ENCODE measurements at places on chromosomes 5 and 9.

- no peak for DNase-seq
Observed at GRCh38 chr5:143871672-143872071, 59.7 kb downstream of the HMHB1 start.

DNA sequence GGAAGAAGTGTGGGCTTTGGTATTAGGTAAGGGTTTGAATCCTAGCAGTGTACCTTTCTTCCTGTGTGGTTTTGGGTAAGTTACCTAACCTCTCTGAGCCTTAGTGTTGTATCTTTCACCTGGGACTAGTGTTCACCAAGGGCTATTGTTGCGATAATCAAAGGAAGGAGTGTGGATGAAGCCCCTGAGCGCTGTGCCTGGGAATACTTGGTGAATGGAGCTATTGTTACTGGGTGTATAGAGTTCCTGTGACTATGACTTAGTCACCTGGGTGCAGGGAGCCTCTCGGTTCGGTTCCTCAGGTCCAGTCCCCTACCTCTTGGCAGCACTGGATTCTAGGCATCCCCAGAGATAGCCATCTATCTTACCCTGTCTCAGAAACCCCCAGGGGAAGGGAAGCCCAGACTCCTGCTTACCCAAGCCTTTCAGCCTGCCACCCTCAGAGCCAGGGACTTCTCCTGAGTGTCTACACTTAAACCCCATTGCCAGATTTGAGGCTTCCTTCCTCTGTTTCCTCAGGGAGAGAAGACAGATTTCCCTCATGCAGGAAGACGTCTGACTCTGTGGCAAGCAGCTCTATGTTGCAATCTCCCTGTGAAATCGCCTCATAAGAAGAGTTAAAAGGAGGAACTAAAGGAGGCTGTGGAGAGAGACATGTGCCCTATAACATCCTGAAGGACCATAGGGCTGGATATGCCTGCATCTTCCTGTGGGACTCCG lies 181.0 kb upstream of the PITX1 start:
- peak; percentile 34 for DNase-seq

GRCh38 chr5:14272548-14273205 lies 129.5 kb downstream of the TRIO start:
- no peak for DNase-seq

DNA sequence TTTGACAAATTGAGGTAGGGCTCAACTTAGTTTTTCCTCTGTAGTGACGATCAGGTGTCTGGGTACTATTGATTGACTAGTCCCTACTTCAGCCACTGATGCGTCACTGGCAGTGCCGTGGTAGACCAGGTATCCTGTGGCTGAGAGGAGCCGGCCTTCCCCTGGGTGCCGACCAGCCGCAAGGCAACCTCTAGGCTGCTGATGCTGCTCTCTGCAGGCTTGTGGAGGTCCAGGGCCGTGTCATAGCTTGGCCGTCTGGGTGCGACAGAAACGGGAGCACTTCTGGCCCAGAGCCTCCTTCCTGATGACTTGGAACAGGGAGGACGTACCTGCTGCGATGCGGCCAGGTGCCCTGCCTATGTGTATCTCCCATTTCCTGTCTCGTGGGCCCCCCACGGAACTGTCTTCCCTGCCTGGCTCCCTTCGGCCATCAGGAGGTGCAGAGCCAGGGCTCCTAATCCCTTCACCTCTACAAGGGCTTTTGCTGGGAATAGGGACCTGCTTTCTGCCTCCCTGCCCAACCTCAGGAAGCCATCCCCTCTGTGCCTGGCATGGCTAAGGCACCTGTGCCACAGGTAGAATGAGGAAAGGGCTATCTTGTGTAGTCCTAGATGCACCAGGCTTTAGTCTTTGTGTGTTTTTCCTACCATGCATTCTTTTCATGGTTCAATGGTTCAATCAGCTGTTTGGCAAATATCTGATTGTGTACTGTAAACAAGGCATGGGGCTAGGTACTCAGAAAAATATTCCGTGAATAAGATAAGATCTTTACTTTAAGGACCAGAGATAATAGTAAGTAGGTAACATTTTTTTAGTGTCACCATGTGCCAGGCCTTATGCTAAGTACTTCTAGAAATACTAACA lies 44.6 kb downstream of the MVB12B start:
- DNase-seq, result no peak

DNA sequence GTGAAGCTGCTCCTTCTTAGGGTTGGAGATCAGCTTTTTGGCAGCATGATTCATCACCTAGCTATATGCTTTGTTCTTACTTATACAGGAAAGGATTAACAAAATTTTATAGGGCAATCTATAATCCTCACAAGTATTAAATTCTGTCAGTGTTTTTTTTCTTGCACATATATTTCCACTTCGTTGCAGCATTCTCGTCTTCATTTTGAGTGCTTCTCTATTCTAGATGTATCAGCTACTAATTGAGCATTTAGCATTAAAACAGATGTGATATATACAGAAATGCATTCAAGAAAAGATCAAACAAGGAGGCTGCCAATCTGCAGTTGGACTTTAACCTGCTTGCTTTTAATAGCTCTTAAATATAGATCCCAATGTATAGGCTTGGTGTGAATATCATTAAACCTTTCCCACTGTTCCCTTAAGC lies 3.6 kb upstream of the CTXN3 start:
- DNase-seq, result no peak

GRCh38 chr5:77239126-77239741 lies 28.8 kb downstream of the PDE8B start:
- DNase-seq, result peak; percentile 19

DNA sequence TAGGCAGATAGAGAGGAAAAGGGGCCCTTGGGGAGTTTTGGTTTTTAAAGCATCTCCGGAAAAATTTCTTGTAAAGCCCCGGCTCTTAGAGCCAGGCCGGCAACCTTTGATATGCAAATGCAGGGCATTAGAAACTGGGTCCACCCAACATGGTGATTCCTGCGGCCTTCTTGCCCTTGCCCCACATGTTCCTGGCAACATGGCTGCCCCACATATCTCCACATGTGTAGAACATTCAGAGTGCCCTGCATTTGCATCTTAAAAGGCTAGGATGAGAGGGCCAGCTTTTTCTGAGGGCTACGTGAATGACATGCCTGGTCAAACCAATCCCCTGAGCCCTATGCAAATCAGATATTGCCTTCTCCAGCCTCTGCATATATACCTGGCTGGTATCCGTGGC lies 5.0 kb upstream of the SNAPC3 start:
- no peak for DNase-seq

GRCh38 chr5:117859176-117859575 lies 1129.2 kb downstream of the DTWD2 start:
- no peak for DNase-seq

- peak; percentile 90 for DNase-seq
Observed at GRCh38 chr9:91150998-91151717, 210.6 kb downstream of the AUH start.

DNA sequence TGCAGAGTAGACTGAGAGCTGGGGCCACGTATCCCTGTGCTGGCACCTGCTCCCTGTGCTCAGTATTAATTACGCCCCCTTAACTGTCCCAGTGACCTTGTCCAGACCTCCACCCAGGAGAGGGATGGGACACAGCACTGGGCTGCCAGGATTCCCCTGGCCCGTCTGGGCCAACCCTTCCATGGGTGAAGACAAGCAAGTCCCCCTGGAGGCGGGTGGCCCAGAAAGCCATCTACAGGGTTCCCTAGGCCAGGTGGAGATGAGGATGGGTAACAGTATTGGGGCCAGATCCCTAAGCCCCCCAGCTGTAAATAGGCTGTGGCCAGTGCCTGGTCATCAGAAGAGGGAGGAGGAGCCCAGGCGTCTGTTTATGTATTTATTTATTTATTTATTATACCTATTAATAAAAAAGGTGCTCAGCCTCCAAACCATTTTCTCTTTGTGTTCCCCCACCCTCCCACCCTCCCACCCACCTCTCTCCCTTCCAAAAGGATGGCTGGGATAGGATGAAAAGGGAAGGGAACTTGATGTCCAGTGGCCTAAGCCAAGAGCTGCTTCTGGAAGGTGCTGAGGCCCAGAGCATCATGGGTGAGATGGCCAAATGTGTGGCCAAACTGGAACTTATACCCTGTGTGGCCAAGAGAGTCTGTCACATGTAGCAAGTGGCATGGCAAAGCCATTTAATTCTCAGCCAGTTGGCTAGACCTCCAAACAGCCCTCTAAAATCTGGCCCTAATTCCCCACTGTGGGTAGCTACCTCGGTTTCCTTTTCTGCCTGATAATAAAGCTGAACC lies 43.4 kb upstream of the TESK1 start:
- no peak for DNase-seq

- DNase-seq, result peak; percentile 62
Observed at GRCh38 chr5:8756498-8757084, 789.3 kb downstream of the SEMA5A start.

DNA sequence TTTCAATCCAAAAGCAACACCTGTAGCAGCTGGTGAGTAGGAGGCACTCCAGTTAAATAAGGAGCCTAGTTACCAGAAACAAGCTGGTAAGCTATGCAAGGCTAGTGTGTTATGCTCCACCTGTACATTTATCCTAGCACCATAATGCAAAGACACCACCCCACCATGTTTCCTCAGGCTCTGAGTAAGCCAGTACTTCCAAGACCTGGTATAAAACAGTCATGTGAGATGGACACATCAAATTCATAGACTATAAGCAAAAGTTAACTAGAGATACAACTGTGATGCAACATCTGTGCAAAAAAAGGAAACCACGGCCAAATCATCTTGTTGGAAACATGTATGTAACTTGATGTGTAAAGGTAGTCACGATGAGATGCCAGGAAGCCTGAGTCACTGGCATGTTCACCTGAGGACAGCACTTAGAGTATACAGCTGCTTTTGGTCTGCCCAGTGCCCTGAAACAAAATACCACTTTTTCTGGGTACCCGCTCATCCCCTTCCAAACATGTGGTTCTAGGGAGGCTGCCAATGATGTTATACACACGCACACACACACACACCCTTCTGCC lies 66.1 kb downstream of the CDK5RAP2 start:
- no peak for DNase-seq

- no peak for DNase-seq
Observed at GRCh38 chr9:7144265-7145046, 386.7 kb downstream of the KDM4C start.
